ENCODE measurements at places on chromosomes 4 and X.

GRCh38 chr4:79466621-79467020, 58.6 kb upstream of the GK2 start:
- DNase-seq = no peak

DNA sequence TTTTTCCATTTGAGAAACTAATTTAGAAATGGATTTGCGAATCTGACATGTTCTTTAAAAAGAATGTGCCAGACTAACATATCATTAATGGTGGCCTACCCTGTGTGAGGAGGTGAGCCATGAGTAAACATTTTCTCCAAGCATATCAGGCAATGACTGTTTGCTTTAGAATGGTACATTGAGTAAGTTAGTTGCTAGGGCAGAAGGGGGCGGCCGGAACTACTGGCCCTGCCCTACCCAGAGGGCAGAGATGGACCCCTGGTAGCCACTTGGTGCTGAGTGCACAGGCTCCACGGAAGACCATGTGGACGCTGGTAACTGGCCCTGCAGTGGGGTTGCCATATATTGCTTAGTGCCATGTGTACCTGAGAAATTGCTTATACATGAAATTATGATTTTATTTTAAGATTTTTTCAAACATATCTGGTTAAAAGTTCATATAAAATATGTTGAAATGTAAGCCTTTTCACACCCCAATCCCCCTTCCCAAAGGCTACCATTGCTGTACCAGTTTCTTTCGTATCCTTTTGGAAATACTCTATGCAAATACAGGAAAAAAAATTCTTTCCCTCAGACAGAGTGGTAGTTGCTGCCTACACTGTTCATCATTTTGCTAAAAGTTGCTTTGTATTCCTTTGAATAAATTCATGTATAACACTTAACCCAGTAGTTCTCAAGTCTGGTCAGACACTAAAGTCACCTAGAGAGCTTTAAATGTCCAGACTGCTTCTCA, 8.8 kb downstream of the FNIP2 start:
- no peak for DNase-seq

GRCh38 chr4:101862595-101862994, 72.1 kb downstream of the BANK1 start:
- no peak for DNase-seq

DNA sequence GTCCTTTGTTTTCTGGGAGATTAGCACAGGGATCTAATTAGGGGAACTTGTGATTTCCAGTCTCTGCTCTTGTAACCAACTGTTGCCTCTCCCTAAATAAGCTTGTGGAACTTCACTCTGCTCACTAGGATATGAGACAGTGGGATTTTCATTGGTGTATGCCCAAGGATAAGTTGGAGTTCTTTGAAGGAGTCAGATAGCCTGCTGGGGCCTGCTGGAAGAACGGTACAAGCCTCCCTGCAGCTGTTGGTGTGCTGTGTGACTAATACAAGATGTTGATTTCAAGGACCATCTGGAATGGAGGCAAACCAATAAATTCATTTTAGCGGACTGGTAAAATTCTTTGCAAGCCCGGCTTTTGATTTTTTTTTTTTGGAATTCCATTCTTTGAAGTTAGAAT, 167.0 kb downstream of the AASDH start:
- no peak for DNase-seq

DNA sequence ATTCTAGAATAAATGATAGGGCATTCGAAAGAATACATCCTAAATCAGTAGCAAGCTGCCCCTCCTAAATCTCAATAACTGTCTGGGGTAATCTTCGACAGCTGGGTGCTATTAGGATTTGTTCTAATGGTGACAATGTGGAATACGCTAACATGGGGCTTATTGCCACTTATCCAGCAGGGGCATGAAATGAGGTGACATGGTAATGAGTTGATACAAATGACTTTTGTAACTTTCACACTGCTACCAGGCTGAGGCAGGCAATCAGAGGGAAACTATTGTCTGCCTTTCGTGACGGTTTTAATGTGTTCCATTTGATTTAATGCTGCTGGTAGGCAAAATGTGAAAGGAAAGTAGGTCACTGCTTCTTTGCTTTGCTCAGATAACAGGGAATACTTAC, 1047.4 kb upstream of the PABPC4L start:
- no peak for DNase-seq
